ENCODE measurements at places on chromosomes 12 and 14.

GRCh38 chr12:59834659-59835474 lies 239.0 kb downstream of the SLC16A7 start:
- no peak for DNase-seq

GRCh38 chr14:99983251-99984015 lies 81.8 kb upstream of the EVL start:
- no peak for DNase-seq

- DNase-seq: no peak
Measured at GRCh38 chr14:71579331-71579730, 352.9 kb upstream of the RGS6 start.

DNA sequence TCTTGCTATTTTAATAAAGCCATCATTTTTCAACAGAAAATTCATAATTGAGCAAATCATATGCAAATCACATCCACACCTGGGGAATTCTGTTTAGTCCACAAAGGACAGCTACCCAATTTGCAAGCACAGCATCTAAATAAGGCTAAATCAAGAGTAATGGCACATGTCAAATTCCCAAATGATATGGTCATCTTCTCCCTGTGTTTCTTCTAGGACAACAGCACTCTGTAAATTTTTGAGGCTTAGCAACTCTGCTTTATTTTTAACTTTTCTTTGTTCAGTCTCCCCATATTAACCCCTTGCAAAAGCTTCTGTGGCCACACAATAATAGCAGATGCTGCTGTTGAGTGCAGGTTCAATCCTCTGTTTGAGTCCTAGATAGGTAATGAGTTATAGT lies 155.6 kb upstream of the DAAM1 start:
- DNase-seq: no peak

DNA sequence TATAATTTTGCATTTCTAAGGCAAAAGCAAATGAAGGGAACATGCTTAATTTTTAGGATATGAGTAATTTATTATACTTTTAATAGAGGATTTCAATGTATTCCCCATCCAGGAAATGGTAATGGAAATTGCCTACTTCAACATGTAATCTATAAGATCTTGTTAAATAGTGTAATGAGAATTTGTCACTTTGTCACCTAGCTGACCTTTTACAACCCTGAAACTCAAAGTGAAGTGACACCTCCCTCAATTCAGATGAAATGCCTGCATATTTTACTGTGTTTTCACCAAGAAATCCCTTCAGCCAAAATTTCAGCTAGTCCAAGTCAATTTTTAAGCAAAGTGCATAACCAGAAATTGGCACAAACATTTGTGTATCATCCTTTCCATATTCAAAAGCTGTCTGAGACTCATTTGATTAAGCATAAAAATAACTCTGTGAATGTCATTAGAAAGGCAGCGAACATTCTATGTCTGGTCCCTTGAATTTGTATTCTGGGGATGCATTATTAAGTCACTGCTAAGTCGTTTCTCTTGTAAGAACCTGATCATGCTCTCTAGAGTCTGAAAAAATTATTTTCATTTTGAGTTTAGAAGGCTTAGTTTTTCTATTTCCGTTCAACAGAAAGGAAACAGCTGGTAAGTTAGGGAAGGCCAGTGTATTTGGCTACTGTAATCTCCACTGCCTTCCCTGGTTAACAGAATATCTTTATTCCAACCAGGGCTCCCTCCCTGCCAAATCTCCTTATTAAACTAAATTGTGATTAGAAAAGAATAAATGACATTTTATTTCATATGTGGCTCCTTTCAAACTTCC lies 100.8 kb downstream of the IGF1 start:
- DNase-seq: no peak

DNA sequence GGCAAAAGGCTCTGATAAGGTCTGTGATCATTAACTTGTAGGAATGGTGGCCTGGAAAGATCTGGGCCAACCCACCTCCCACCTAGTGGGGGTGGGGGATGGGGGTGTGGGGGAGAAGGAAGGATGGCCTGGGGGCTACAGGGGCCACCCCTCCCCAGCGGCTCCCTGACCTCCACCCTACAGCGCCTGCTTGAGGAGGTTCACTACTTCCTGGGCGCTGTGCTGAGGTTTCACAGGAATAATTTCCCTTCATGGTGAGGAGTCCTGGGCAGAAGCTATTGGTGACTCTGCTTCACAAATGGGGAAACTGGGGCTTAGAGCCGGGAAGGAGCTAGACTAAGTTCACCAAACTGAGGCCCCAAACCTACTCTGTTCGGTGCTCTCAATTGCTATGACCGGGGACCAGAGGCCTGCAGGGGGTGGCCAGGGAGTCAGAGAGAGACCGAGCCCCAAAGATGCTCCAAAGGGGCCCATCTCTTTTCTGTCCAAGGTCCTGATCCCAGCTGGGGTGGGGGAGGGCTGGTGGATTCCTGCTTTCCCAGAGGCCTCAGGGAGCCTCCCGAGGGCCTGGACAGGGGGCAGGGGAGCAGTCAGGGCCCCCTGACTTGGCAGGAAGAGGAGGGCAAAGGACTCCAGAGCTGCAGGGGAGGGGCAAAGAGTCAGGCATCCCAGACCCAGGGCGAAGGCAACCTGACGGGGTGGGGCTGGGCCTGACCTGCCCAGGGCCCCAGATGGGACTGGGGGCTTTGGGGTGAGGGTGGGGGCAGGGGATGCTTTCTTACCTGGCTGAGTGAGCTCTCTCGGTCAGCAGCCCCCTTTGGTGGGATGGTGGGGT lies 1.7 kb downstream of the HNF1A start:
- DNase-seq: no peak

DNA sequence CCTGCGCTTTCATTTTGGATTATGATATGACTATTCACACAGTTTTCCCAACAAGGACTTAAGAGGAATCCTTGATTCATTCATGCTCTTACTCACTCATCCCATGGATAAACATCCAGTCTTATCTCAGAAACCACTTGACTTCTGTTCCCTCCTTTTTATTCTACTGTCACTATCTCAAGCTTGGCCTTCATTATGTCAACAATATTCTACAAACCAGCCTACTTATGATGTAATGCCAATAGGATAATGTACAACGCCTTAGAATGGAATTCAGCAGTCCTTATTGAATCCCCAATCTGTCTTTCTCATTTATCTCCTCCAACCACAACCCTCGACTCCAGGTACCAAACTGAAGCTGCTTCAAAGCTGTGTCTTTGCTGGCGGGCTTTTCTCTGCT lies 448.5 kb downstream of the PDZRN4 start:
- DNase-seq: no peak

DNA sequence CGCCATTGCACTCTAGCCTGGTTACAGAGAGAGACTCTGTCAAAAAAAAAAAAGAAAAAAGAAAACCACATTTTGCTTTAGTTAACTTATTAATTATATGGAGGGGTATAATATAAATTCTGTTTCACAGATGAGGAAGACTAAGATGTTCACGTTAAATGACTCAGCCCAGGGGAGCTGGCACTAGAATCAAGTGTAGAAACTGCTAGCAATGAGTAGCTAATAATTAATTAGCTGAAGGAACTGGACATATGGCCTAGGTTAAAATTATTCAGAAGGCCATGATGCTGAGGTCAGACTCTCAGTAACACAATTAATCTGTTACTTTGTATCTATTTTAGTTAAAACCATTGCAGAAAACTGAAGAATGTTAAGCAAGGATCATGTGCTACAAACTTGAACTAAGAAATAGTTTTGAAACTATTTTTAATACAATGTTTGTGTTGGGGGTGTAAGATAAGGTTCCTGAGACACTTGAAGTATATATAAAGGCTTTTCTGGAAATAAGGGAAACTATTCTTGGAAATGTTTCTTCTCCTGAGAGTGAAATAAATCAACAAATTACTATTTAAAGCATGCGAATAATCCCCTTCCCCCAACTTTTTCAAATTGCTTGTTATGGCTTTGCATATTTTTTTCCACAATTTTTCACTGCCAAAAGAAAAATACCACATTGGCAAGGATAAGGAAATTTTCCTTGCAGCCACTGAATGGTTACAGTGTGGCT lies 589.3 kb downstream of the SOX5 start:
- DNase-seq: no peak

DNA sequence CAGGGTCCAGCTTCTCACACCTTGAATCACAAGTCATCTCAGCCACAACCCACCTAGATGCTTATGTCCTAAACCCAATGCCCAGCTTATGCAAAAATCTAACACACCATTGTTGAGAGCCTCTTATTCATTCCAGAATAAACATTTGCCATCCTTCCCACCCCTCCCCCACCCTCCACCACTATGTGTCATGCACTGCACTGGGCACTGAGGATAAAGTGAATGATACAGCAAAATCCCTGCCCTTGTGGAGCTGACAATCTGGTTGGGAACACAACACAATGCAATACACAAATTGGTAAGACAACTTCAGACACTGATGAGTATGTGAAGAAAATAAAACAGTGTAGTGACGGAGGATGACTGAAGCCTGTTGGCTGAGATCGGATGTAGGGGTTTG lies 1.4 kb upstream of the GLTP start:
- DNase-seq: no peak

- no peak for DNase-seq
Measured at GRCh38 chr14:56902385-56902784, 92.1 kb upstream of the OTX2 start.

DNA sequence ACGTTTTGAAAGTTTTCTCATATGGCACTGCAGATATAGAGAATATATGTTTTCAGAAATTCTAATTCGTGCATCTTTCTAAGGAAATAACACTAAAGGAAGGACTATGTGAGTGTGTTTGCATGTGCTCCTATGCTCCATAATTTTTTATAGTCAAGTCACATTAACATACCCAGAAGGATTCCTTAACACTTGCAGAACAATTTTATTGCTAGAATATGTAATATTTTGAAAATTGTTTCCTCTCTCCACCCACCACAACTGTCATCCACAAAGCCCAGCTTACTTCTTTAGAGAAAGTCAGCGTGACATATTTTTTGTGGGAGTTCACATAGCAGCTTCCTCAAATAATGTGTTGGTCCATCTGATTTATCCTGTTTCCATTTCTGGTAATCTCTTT lies 604.6 kb upstream of the MGAT4C start:
- no peak for DNase-seq

DNA sequence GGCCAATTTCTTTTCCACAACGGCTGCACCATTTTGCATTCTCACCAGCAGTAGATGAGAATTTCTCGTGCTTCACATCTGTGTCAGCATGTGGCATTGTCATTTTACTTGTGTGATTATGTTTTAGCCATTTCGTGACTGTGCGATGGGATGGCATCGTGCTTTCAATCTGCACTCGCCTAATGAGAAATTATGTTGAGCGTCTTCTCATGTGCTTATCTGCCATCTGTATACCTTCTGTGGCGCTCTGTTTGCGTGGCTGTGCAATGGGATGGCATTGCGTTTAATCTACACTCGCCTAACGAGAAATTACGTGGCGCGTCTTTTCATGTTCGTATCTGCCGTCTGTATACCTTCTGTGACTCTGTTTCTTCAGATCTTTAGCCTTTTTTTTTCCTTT lies 14.9 kb upstream of the GPR132 start:
- DNase-seq: no peak

GRCh38 chr14:96089401-96089800 lies 50.2 kb downstream of the C14orf132 start:
- DNase-seq: no peak

GRCh38 chr12:51954561-51955361 lies 3.3 kb downstream of the ACVR1B start:
- no peak for DNase-seq

DNA sequence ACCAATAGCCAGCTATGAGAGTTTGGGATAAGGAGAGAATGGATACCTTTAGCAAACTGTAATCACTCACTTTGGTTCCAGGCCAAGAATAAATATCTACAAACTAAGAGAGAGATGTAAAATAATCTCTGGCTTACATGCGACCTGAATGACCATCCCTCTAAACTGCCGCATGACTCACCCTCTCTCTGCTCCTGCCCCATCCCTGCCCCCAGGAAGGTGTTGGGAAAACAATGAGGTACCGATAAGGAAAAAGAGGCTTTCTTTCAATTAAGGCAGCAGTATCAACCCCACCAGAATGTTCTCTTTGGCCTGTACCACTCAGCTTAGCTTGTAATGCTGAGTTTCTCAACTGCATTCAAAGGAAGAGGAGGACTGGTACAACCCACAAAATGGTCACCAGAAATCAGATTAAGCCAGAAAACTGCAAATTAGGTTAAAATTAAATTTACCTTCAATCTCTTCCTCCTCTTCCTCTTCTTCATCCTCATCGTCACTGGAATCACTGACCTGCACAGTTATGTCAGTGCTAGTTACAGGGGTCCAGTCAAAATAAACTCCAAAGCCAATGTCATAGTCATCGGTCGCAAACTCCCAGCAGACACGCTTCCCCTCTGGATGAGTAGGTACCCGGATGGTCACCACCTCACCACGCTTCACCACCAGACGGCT lies 22.0 kb downstream of the GSTZ1 start:
- DNase-seq: no peak

DNA sequence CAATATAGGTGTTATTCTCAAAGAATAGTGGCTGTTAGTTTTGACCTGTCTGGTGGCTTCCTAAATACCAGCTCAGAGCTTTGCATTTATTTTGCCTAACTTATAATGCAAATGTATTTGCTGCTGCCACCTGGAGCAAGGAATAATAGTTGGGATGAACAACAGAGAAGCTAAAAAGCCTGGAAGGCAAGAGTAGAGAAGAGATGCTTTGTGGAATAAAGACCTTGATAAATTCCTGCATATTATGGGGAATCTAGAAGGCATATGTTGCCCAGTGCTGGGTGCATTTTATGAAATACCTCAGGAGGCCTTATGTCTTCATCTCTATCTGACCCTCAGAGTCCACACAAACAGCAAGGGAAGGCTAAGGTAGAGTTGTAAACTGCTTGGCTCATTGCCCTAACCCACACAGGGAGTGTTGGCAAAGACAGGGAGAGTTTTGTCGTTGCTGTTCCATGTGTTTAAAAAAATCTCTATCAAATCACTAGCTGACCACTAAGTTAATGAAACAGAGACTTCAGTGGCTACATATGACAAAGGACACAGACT lies 53.7 kb upstream of the SCAF11 start:
- no peak for DNase-seq

GRCh38 chr12:71719647-71720370 lies 33.9 kb downstream of the TMEM19 start:
- no peak for DNase-seq

DNA sequence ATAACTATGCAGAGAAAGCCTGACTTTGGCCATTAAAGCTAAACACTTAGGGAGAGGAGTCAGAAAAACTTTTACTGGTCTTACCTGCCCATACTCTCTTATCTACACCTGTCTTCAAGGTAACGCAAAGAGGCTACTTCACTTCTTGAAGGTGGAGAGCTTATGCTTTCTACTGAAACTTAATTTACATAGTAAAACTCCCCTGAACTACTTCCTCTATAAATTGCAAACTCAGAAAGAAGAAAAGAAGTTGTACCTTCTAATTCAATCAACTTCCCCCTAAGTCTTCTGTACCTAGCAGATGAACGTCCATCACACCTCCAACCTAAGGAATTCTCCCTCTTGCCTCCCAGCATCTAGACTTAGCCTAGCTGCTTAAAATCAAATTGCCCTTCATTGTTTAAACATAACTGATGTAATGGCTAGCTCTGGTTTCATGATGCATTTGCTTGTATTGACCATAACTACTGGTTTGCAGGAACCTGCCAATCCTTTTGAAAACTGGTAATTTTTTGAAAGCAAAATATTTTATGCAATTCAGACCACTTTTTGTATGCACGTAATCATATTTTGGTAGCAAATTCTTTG lies 87.7 kb downstream of the STON2 start:
- no peak for DNase-seq

- no peak for DNase-seq
Measured at GRCh38 chr14:39258782-39259545, 25.2 kb downstream of the MIA2 start.

- no peak for DNase-seq
Measured at GRCh38 chr12:87136330-87136976, 880.3 kb upstream of the MGAT4C start.

GRCh38 chr12:90839346-90839745 lies 115.6 kb downstream of the CCER1 start:
- no peak for DNase-seq

GRCh38 chr14:65449647-65450046 lies 37.1 kb downstream of the FUT8 start:
- DNase-seq: no peak
